ENCODE measurements at places on chromosomes 2 and 18.

DNA sequence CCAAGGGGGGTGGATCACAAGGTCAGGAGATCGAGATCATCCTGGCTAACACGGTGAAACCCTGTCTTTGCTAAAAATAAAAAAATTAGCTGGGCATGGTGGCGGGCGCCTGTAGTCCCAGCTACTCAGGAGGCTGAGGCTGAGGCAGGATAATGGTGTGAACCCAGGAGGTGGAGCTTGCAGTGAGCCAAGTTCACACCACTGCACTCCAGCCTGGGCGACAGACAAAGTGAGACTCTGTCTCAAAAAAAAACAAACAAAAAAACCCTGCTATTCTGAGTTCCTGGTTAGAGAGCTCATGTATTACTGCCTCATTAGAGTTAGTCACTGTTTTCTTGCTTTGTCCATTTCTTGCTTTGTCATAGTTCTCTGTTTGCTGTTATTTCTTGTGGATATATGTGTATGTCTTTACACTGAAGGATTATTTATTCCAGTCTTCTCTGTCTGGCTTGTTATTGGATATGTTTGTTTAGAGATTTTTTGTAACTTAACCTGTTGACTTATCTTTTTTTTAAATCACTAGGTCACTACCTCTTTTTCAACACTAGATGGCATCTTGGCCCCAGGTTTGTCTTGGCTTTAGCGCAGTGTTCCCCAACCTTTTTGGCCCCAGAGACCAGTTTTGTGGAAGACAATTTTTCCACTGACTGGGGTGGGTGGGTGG is 17.0 kb downstream of the TTLL4 start:
- DNase-seq, result peak; percentile 75

GRCh38 chr2:217919204-217919603 is 83.6 kb downstream of the TNS1 start:
- no peak for DNase-seq

DNA sequence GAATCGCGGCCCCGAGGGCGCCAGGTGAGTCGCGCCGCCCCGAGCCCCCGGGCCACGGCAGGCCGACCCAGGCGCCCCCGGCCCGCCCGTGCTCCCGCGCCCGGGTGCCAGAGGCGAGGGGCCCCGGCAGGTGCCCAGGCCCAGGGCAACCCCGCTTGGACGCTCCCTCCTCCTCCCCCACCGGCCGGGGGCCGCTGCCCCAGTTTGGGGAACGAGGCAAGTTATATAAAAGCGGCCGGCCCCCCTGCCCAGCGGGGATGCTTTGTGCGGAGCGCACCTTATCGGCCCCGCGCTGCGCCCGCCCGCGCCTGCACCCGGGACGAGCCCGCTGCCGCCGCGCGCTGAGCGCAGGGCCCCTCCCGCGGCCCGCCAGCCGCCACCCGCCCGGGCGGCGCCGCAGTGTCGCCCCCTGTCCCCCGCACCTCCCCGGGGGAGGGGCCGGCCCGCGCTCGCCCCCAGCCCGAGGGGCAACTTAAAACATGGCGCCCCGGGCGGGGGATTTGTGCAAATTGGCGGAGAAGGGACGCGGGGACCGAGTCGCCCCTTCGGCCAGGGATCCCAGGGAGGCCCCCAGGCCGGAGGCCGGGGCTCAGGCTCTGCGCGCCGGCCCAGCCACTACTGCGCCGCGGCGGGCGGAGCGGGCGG is 639 bp downstream of the EPB41L3 start:
- DNase-seq, result peak; percentile 44

GRCh38 chr2:64650722-64651338 is 2.9 kb downstream of the SERTAD2 start:
- DNase-seq, result no peak

- DNase-seq, result peak; percentile 7
Measured at GRCh38 chr18:60555625-60556024, 183.1 kb upstream of the MC4R start.

DNA sequence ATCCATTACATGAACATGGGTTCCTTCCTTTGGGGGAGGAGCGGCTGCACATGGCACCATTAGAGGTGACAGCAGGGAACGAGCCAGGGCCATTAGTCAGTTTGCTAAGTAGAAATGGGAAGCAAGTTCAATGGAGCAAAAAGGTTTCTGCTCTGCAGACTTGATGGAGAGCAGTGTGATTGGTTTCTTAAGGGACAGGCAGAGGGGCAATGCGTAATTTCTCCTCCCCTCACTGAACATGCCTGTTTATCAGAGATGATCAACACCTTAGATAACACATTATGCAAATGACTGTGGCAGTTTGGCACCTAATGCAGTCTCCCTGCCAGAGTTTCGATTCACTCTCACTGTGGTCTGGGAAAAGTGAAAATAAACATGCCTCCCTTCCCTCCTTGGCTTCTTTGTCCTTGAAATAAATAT is 414.5 kb downstream of the STK39 start:
- no peak for DNase-seq

DNA sequence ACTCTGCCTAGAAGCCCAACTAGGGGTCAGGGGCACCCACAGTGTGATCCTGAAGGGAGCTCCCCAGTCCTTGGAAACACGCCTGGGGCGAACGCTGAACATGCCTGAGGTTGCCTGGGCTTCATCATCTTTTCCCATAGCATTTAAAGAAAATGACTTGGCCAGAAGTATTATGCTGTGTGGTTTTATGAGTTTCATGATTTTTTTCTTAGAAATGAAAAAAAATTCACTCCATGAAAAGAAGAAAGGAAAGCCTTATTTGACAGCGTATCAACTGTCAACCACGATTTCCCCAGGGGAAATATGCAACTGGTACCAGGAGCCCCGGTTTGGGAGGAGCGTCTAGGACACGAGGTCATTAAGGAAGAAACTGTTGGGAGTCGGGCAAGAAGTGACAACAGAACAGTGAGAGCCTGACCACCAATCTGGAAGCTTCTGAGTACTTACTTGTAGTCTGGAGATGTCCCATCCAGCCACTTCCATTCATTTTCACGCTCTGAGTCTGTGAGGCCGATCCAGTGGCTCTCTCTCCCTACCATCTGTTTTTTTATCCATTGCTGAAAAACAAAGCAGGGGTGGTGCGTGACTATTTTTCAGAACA is 63.5 kb upstream of the THOC1 start:
- no peak for DNase-seq
